ENCODE measurements at places on chromosomes 7 and 10. TPM values are rescaled to one million over a fixed set of nuclear protein-coding genes. Genes with fewer than 3 reads are reported as not detected.

- no peaks in the 10 kb centered on the region for H3K4me1 ChIP-seq
- H3K27ac ChIP-seq, result no peak overlapping the region
- no peaks in the 10 kb centered on the region for H3K36me3 ChIP-seq
- H3K4me3 ChIP-seq, result no peak overlapping the region
- H3K27me3 ChIP-seq, result no peaks in the 10 kb centered on the region
These were observed 66.4 kb downstream of the PTF1A start for GRCh38 chr10:23258516-23258915.

- no peaks in the 10 kb centered on the region for H3K4me1 ChIP-seq
- H3K27me3 ChIP-seq, result no peaks in the 10 kb centered on the region
- H3K27ac ChIP-seq, result no peak overlapping the region
- H3K4me3 ChIP-seq, result no peak overlapping the region
These were observed 81.9 kb upstream of the C1GALT1 start for GRCh38 chr7:7100432-7100849.

The ESYT2 gene
- total RNA-seq, result 53.6 TPM

- H3K4me3 ChIP-seq, result no peak overlapping the region
- H3K27me3 ChIP-seq, result no peaks in the 10 kb centered on the region
- DNase-seq, result no peak
- peaks cover 40% of the 10 kb centered on the region for H3K4me1 ChIP-seq
These were observed 16.3 kb downstream of the SGMS1 start for GRCh38 chr10:50607356-50607925.

DNA sequence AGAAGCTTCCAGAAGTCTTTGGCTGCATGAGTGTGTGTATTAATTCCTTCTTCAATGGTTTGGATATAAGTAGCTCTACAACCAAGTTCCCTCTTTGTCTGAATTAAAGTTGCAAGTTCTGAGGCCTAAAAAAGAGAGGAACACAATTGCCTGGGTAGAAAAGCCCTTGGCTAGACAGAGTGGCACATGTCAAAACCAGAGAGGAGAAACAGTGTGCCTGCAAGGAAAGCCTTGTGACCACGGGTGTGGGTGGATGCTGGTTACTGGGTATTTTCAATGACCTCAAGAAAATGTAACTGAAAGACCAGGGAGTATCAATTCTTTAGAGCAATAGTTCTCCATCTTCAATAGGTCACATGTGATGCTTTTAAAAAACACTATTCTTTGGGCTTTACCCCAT is 148.3 kb downstream of the SVIL start:
- H3K4me3 ChIP-seq, result no peak overlapping the region
- H3K4me1 ChIP-seq, result no peaks in the 10 kb centered on the region
- no peak overlapping the region for H3K27ac ChIP-seq
- no peaks in the 10 kb centered on the region for H3K36me3 ChIP-seq

DNA sequence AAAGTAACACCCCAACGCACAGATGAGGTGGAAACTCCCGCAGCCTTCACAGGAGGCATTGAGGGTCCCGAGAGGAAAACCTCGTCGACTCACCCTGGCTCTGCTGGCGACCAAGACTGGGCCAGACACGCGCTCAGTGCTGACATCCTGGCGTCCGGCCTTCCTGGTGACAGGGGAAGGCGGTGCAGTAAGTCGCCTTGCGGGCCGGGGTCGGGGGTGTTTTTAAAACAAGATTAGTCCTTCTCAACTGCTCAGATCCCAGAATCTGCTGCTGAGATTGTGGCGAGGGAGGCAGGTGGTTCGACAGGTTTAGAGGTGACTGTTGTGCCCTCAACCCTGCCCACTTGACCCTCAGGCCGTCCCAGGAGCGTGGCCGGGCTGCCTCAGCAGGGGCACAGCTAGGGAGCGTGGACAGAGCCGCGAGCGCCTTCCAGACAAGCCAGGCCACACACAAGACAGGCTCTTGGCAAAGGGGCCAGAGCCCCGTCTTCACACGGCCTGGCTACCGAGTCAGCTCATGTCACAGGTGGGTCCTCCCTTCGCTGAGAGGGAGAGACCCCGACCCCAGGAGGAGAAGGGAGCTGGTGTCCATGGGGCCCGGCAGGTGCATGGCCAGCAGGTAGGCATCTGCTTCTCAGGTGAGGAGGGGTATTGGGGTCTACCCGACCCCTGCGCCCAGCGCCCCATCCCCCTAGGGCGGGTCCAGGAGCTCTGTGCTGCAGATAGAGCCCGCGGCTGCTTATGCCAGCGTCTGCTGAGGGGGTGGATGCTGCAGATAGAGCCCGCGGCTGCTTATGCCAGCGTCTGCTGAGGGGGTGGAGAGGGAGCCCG is 81.6 kb downstream of the DNAJB6 start:
- H3K4me3 ChIP-seq, result no peak overlapping the region
- no peaks in the 10 kb centered on the region for H3K36me3 ChIP-seq
- H3K27ac ChIP-seq, result no peak overlapping the region
- DNase-seq, result no peak
- H3K27me3 ChIP-seq, result no peaks in the 10 kb centered on the region

The LZTS2 gene
- 57.4 TPM for total RNA-seq

The SP8 gene
- 5.2 TPM for total RNA-seq

GRCh38 chr7:28581351-28581750 is 169.0 kb downstream of the CREB5 start:
- DNase-seq, result no peak
- no peaks in the 10 kb centered on the region for H3K27me3 ChIP-seq
- H3K27ac ChIP-seq, result no peak overlapping the region
- H3K4me3 ChIP-seq, result no peak overlapping the region
- no peaks in the 10 kb centered on the region for H3K4me1 ChIP-seq
- H3K36me3 ChIP-seq, result no peaks in the 10 kb centered on the region

- H3K27me3 ChIP-seq, result no peaks in the 10 kb centered on the region
- no peak overlapping the region for H3K27ac ChIP-seq
- H3K36me3 ChIP-seq, result no peaks in the 10 kb centered on the region
These were observed 4.7 kb upstream of the TMEM72 start for GRCh38 chr10:44906486-44906885.

- no peaks in the 10 kb centered on the region for H3K27me3 ChIP-seq
- no peak overlapping the region for H3K4me3 ChIP-seq
- H3K27ac ChIP-seq, result no peak overlapping the region
- no peaks in the 10 kb centered on the region for H3K36me3 ChIP-seq
- no peaks in the 10 kb centered on the region for H3K4me1 ChIP-seq
These were observed 22.3 kb downstream of the BRAF start for GRCh38 chr7:140902303-140902953.

- no peaks in the 10 kb centered on the region for H3K4me1 ChIP-seq
- H3K4me3 ChIP-seq, result peak overlapping the region; percentile 75
- H3K27ac ChIP-seq, result peak overlapping the region; percentile 91
- peaks cover 9% of the 10 kb centered on the region for H3K36me3 ChIP-seq
- DNase-seq, result no peak
These were observed 654 bp upstream of the SLF2 start for GRCh38 chr10:100912013-100912604.

The C10orf105 gene
- not detected for total RNA-seq

GRCh38 chr7:129308047-129308446 is 83.2 kb downstream of the AHCYL2 start:
- no peaks in the 10 kb centered on the region for H3K27me3 ChIP-seq
- no peak overlapping the region for H3K27ac ChIP-seq
- H3K4me3 ChIP-seq, result no peak overlapping the region
- no peaks in the 10 kb centered on the region for H3K4me1 ChIP-seq
- no peaks in the 10 kb centered on the region for H3K36me3 ChIP-seq
- no peak for DNase-seq

DNA sequence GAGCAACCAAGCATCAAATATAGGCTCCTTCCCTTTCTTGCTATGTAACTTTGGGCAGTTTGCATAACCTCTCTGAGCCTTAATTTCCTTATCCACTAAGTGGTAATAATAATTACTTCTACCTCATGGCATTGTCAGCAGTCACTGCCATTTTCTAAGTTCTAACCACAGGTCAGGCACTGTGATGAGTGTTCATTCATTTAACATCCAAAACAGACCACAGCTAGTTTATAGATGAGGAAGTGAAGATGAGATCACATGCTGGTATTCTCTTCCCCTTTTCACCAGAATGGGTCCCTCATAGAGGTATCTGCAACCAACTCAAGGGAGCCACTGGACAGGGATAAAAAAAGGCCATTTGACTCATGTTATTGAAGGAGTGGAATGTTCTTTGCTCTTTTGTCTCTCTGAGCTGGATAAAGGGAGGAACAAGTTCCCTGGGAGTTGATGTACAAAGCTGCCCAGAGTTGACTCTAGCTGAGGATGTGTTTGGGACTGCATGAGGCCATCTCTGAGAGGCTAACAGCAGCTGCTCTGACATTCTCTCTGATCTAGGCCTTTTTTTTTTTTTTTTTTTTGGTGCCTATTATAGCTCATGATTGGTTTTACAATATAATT is 65.0 kb downstream of the DNAJC12 start:
- H3K27ac ChIP-seq, result no peak overlapping the region
- no peak for DNase-seq
- H3K4me3 ChIP-seq, result no peak overlapping the region
- H3K4me1 ChIP-seq, result no peaks in the 10 kb centered on the region

The EBF3 gene
- 1.9 TPM for total RNA-seq

- H3K27ac ChIP-seq, result no peak overlapping the region
- H3K4me1 ChIP-seq, result peaks cover 9% of the 10 kb centered on the region
- H3K27me3 ChIP-seq, result peaks cover 8% of the 10 kb centered on the region
- no peaks in the 10 kb centered on the region for H3K36me3 ChIP-seq
These were observed 959 bp upstream of the ATRNL1 start for GRCh38 chr10:115092258-115092554.

GRCh38 chr10:131833013-131833412 is 67.8 kb upstream of the PPP2R2D start:
- no peak overlapping the region for H3K27ac ChIP-seq
- DNase-seq, result peak; percentile 13
- H3K27me3 ChIP-seq, result no peaks in the 10 kb centered on the region

GRCh38 chr10:93874309-93875031 is 19.3 kb upstream of the SLC35G1 start:
- no peaks in the 10 kb centered on the region for H3K4me1 ChIP-seq
- no peak for DNase-seq
- H3K27ac ChIP-seq, result no peak overlapping the region
- H3K4me3 ChIP-seq, result no peak overlapping the region

The GPR158 gene
- total RNA-seq, result 0.28 TPM

- H3K4me3 ChIP-seq, result no peak overlapping the region
- H3K27me3 ChIP-seq, result no peaks in the 10 kb centered on the region
- DNase-seq, result peak; percentile 51
These were observed 27.0 kb downstream of the CFAP46 start for GRCh38 chr10:132915411-132915810.

GRCh38 chr7:158494162-158494586 is 93.4 kb downstream of the PTPRN2 start:
- no peaks in the 10 kb centered on the region for H3K4me1 ChIP-seq
- no peak for DNase-seq
- H3K27me3 ChIP-seq, result no peaks in the 10 kb centered on the region
- H3K36me3 ChIP-seq, result no peaks in the 10 kb centered on the region
- no peak overlapping the region for H3K27ac ChIP-seq

DNA sequence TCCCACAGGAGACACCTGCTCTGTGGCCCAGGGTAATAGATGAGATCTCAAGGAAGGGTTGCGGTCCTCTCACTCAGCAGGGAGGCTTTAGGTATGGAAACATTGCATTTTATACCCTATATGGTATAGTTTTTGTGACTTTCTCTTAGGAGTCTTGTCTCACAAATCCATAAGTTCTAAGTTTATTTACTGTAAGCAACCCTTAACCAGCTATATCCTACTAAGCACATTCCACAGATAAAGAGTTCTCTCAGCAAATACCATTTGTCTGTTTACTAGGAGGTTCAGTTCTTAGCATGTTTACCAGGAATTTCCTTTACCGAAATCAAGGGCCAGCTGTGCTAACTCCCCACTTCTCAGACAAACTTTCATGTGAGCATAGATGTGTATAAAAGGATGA is 66.9 kb downstream of the ANLN start:
- H3K27ac ChIP-seq, result no peak overlapping the region
- no peak for DNase-seq
- no peak overlapping the region for H3K4me3 ChIP-seq
- H3K36me3 ChIP-seq, result no peaks in the 10 kb centered on the region

The POLR2J2 gene
- 4.1 TPM for total RNA-seq

- H3K36me3 ChIP-seq, result no peaks in the 10 kb centered on the region
- H3K27ac ChIP-seq, result no peak overlapping the region
- no peaks in the 10 kb centered on the region for H3K27me3 ChIP-seq
- no peaks in the 10 kb centered on the region for H3K4me1 ChIP-seq
These were observed 70.3 kb downstream of the CYTH3 start for GRCh38 chr7:6202117-6202516.

The SUN3 gene
- not detected for total RNA-seq

The OR13A1 gene
- not detected for total RNA-seq

The IFIT1B gene
- total RNA-seq, result not detected

GRCh38 chr7:26275213-26275612 is 16.4 kb upstream of the SNX10 start:
- H3K4me3 ChIP-seq, result no peak overlapping the region
- H3K27me3 ChIP-seq, result no peaks in the 10 kb centered on the region
- no peaks in the 10 kb centered on the region for H3K4me1 ChIP-seq
- DNase-seq, result no peak
- H3K27ac ChIP-seq, result no peak overlapping the region

- no peaks in the 10 kb centered on the region for H3K4me1 ChIP-seq
- no peak for DNase-seq
- no peaks in the 10 kb centered on the region for H3K27me3 ChIP-seq
- H3K27ac ChIP-seq, result no peak overlapping the region
- no peaks in the 10 kb centered on the region for H3K36me3 ChIP-seq
These were observed 6.1 kb upstream of the KCP start for GRCh38 chr7:128916643-128916915.

- H3K4me1 ChIP-seq, result no peaks in the 10 kb centered on the region
- H3K4me3 ChIP-seq, result no peak overlapping the region
- no peak for DNase-seq
- H3K36me3 ChIP-seq, result no peaks in the 10 kb centered on the region
- no peaks in the 10 kb centered on the region for H3K27me3 ChIP-seq
These were observed 528.0 kb downstream of the NRG3 start for GRCh38 chr10:82402906-82403401.

DNA sequence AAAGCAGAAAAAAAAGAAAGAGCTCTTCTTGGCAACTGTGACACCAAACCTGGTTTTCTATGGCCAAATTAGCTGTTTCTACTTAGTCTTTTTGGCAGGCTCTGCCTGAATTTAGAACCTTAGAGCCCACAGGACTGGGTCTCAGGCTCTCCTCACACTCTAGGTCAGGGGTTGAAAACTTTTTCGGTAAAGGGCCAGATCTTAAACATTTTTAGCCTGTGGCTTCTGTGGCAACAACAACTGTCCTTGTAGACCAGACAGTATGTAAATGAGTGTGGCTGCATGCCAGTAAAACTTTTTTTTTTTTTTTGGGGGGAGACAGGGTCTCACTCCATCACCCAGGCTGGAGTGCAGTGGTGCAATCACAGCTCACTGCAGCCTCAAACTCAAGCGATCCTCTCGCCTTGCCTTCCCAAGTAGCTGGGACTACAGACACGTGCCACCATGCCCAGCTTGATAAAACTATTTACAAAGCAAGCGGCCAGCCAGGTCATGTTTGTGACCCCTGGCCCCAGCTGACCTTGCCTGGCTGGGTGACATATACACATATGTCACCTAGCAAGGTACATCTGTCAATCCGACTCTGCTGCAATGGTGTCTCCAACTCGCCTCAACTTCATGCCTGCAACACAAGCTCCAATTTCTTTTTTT is 17.4 kb downstream of the KPNA7 start:
- no peak for DNase-seq
- no peaks in the 10 kb centered on the region for H3K36me3 ChIP-seq
- H3K27ac ChIP-seq, result no peak overlapping the region
- H3K4me1 ChIP-seq, result no peaks in the 10 kb centered on the region
- H3K4me3 ChIP-seq, result no peak overlapping the region

Measured in Peyer's patch (tissue), 4 donors.